ENCODE measurements at places on chromosomes 2 and 18.

- DNase-seq = no peak
Observed at GRCh38 chr2:101355401-101356054, 31.8 kb downstream of the CREG2 start.

GRCh38 chr2:165357758-165358157 lies 111.7 kb upstream of the CSRNP3 start:
- DNase-seq = no peak

DNA sequence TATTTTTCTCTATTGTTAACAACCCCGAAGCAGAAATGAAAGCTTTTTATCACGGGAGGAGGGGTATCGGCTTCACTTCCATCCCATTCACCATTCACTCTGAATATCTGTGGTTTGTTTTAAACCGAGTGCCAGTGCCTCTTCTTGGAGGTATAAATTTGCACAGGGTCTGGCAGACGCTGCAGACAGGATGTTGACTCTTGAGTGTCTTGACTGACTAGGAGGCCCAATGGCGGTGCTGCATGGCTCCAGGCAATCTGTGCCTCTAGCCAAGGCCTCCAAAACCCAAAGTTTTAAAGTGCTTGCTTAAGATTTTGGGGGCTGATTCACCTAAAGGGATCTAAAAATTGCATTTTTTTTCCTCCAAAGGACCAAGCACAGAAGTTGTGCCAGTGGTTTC lies 183.8 kb downstream of the LTBP1 start:
- no peak for DNase-seq

- DNase-seq = no peak
Observed at GRCh38 chr2:71524476-71524875, 71.1 kb downstream of the DYSF start.

DNA sequence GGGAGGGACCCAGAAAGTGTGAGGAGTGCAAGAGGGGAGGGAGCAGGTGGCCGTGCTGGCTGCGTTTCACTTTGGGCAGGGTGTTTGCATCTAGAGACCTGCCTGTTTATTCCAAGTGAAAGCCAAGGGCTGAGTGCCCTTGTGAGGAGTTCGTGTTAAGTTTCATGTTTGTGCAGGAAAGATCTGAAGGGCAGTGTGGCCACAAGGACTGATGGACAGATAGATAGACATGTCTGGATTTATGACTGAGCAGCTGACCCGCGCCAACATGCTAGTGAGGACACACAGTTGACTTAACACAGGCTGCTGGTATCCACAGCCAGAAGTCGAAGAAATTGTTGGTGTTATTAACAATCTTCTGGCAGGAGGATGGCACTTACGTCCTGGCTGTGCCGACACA lies 387.6 kb upstream of the TNP1 start:
- DNase-seq = no peak

GRCh38 chr18:63523660-63524059 lies 18.5 kb upstream of the SERPINB12 start:
- DNase-seq = no peak

GRCh38 chr2:855177-855576 lies 95.5 kb upstream of the SNTG2 start:
- DNase-seq = no peak

- no peak for DNase-seq
Observed at GRCh38 chr2:20623241-20623640, 27.7 kb downstream of the HS1BP3 start.

DNA sequence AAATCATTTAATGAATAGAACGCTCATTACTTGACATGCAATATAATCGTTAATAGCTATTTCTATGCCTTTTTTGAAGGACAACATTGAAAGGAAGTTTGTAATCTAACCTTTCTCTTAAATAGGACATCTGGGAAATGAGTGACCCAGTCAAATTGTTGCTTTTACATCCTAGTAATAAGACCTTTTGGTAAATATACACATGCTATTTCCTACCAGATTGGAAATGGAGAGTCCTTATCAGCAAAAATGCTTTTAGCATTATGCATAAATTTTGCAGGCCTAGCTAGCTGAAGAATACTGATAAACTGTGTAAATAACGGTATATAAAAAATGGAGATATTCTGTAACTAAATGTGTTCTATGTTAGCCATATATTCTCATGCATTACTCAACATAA lies 567.3 kb upstream of the DSEL start:
- DNase-seq = no peak

- no peak for DNase-seq
Observed at GRCh38 chr18:8260319-8260718, 348.9 kb upstream of the RAB12 start.

- DNase-seq = no peak
Observed at GRCh38 chr2:221874444-221874843, 302.3 kb upstream of the EPHA4 start.

DNA sequence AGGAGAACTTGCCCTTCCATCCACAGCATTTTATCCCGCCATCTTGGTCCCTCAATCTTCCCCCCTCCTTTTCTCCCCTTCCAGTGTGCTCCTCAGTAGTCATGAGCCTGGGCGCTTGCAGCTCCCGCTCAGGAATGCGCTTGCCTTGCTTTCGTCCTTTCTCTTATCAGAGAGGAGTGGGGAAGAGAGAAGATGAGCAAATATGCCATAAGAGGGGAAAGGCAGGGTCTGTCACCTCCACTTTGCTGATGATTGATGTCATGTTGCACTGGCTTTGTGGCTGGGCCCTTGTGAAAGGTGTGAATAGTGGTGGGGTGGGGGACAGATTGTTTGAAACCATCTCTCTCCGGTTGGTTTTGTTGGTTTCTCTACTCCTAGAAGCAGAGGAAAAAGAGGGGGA lies 569.3 kb downstream of the TNS1 start:
- no peak for DNase-seq

DNA sequence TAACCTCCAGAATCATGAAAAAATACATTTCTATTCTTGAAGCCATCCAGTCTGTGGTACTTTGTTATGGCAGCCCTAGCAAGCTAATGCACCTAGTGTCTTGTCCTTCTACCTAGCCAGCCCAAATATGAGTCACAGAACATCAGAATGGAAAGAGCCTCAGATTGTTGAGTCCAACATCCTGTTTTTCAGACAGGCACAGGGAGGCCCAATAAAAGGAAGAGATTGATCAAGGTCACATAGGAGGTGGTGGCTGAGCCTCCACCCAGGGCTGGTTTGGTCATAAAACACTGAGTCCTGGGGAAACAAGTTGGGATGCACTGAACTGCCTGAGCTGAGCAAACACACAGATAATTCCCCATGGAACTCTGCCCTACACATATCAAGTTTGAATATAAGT lies 195.5 kb downstream of the TTC32 start:
- no peak for DNase-seq

DNA sequence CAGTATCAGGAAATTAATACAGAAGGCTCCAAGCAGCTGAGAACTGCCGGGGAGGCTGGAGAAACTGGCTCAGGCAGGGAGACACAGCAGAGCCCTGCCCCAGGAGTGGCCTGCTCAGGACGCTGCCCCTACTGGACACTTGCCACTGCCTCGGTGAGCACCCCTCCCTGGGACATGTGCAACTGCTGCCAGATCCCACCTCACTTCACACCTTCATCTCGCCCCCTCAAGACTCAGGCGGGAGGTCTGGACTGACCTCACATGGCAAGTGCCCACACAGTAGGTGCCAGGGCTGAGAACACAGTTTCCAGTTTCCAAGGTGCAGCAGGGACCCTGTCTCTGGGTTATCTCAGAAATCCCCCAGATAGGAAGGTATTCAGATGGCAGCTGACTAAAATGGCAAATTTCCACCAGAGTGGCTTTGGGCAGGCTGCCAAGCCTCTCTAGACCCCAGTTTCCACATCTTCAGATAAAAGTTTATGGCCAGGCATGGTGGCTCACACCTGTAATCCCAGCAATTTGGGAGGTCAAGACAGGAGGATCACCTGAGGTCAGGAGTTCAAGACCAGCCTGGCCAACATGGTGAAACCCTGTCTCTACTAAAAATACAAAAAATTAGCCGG lies 33.7 kb upstream of the LBH start:
- no peak for DNase-seq

DNA sequence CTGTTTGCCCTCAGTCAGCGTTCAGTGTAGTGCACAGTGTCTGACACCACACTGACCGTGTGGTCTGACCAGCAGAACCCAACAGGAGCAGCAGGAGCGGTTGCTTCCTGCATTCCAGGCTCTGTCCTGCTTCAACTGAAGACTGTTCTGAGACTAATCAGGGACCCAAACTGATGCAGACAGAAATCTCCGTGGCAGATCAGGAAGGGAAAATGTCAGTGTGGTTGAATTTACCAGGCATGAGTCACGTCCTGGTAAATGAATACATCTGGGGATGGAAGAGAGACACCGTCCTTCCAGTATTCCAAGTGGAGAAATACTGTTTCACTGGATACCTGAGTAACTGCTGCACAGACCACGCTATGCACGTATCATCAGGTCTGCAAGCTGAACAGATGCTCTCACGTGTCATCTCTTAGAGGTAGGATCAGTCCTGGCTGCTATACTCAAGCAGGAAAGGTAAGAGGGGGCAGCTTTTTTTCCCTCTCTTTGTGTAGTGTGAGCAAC lies 223.6 kb upstream of the EPAS1 start:
- no peak for DNase-seq

- DNase-seq = peak; percentile 60
Observed at GRCh38 chr2:236747925-236748324, 178.3 kb downstream of the ACKR3 start.

GRCh38 chr18:22032392-22032961 lies 136.9 kb upstream of the GATA6 start:
- DNase-seq = no peak

GRCh38 chr2:69390001-69390400 lies 3.0 kb upstream of the GFPT1 start:
- no peak for DNase-seq

DNA sequence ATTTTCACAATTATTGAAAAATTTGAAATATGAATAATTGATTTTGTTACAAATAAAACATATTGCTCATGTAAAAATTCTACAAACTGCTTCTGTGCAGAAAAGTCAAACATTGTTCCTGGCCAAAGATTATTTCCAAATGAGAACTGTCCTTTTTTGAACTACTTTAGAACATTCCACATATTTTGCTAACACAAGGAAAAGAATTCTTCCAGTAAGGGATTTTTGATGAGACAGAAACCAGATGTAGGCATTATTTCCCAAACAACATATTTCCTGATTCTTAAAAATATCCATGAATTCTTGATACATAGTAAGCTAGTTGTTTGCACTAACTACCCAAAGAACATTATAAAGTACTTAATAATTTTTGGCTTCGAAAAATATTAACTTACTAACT lies 715.2 kb downstream of the CCDC85A start:
- no peak for DNase-seq

DNA sequence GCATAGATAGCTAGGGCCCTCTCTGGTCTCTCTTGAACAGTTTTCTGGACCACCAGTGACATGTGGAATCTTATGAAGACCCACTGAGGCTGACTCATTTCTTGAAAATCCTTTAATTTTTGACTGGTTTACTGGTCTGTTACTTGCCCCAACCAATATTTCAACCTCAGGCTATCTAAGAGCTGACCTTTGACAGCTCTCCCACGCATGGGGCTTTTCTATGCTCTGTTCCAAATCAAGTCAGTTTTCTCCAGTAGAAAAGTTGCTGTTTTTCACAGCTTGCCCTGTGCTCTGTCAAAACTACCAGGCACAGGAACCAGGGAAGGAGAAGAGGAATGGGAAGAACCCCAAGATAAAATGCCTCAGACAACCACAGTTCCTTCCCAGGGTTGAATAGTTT lies 46.0 kb upstream of the MTIF2 start:
- DNase-seq = no peak

DNA sequence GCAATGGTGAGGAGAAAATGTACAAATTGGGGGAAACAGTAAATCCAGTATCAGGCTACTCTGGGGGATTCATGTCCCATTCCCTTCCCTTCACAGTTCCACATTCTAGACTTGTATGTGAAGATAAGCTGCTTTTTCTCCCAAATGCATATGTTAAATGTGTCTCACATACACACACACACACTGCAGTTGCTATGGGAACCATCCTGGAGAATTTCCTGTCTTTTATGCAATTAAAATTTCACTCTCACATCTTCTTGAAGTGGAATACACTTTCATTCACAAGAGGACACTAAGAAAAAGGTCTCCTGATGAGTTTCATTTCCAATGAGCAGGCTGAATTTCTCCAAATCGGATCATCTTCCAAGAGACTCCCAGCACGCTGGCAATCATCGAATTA lies 366.0 kb downstream of the LRATD1 start:
- no peak for DNase-seq

- no peak for DNase-seq
Observed at GRCh38 chr2:158729873-158730620, 65.1 kb upstream of the DAPL1 start.

DNA sequence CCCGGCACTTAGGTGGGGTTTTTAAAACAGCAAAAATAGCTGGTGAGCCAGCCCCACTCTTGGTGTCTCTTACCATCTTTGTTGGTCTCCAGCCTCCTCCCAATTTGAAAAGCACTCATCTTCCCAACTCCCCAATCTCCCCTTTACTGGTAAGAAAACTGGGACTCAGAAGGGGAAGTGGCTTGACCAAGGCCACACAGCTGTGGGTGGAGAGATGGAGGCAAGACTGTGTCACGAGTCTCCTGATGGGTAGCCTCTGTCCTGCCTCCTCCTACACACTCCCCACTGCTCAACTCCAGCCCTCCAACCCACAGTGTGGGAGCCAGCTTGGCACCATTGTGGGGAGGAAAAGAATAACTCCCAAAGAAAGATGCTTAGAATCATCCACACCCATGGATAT lies 140.4 kb downstream of the SMAD2 start:
- DNase-seq = no peak

GRCh38 chr2:236653863-236654262 lies 84.2 kb downstream of the ACKR3 start:
- no peak for DNase-seq

- no peak for DNase-seq
Observed at GRCh38 chr2:164898475-164898874, 56.9 kb downstream of the SLC38A11 start.

GRCh38 chr2:157192445-157193423 lies 64.8 kb upstream of the GALNT5 start:
- DNase-seq = no peak

DNA sequence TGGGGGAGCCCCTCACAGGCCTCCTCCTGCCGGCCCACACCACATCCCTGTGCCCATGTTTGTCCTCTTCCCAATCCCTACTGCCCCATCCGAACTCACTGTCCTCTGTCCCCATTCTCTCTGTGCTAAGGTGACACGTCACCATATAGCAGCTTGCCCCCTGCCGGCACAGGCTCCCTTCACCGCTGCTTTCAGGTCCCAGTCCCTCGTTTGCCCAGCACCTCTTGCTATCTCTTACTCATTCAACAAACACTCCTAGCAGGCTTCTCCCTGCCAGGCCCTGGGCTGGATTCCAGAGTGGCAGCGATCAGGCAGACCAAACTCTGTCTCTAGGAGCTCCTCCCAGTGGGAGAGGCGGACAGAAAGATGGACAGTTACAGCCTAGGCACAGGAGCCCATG lies 74.3 kb downstream of the TFCP2L1 start:
- no peak for DNase-seq

GRCh38 chr2:169189132-169189531 lies 119.8 kb downstream of the DHRS9 start:
- DNase-seq = no peak
